Skin of body (tissue), 3 donors: ENCODE measurements at places on chromosomes 7 and 10. TPM values are rescaled to one million over a fixed set of nuclear protein-coding genes. Genes with fewer than 3 reads are reported as not detected.

The SPAG6 gene
- total RNA-seq = not detected

The ENKUR gene
- 0.39 TPM for total RNA-seq

The TLX1 gene
- total RNA-seq = not detected

The CPVL gene
- 12.6 TPM for total RNA-seq

The RAPGEF5 gene
- 43.9 TPM for total RNA-seq

The SPDYE11 gene
- 0.10 TPM for total RNA-seq

The LBX1 gene
- 0.20 TPM for total RNA-seq

The MLXIPL gene
- total RNA-seq = 22.3 TPM
